CD8-positive, alpha-beta T cell (primary cell): ENCODE measurements at places on chromosomes 5 and 9.

DNA sequence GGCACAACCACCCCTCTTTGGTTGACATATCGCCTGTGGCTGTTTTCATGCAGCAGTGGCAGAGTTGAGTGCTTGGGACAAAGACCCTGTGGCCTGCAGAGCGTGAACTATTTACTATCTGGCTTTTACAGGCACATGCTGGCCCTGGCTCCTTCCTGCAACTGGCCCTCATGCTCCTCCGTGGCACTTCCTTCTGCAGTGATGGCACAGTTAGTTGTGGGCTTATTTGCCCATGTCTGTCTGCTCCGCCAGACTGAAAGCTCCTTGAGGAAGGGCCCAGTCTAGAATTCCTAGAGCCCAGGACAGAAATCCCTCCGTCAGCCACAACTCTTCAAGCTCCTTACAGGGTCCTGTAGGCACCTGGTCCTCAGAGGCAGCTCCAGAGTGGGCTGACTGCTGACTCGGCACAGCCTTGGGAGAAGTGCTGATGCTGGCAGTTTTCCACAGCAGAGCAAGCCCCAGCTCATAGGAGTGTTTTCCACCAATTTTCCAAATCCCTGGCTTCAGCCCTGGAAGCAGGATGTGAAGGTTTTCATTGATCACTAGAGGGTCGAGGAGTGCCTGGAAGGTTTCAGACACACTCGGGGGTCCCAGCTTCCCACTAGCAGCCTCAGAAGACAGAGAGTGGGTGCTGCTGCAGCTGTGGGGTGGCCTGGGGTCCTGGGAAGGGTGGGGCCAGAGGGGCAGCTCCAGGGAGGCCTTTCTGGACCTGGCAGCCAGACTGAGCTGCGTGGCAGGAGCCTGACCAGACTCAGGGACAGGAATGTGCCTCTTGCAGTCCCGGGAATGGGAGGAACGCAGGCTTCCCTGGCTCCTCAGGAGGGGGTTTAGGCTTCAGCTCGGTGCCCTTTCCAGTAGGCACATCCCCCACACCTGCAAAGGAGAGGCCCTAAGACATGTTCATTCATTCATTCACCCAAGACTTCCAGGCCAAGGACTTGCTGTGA is 56.5 kb upstream of the ANGPTL2 start:
- no peak for DNase-seq

DNA sequence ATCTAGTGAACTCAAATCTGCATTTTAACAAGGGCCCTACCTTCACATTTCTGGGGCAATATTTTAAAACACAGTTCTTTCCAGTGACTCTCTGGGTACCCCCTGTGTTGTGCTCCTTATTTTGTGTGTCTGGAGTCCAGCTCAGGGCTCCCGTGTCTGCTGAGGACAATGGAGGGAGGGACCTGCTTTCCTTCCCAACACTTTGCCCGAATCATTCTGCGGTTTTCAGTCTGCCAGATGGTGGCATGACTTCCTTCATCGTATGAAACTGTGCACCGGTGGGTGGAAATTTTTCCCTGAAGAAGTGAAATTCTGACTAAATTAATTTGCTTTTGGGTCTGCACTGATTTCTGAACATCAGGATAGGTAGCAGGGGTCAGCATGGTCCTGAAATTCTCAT is 153.6 kb upstream of the CD180 start:
- DNase-seq = no peak

GRCh38 chr5:126965061-126965475 is 65.3 kb downstream of the MARCHF3 start:
- DNase-seq = no peak

DNA sequence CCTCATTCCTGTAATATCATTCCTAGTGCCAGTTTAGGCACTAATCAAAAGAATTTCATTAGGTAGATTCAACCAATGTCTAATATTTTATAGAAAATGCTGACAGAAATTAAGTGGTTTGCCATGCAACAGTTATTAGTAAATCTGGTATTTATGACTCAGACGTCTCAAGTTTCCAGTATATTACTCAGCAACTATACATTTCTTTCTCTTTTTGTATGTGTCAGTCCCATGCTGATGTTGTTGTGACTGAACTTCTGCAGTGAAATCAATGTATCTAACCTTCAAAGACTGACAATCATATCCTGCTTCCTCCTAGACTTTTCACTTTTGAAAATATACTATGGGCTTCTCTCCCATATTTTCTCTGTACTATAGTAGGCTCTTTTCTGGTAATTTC is 822.5 kb downstream of the NR2F1-AS1 start:
- DNase-seq = no peak

DNA sequence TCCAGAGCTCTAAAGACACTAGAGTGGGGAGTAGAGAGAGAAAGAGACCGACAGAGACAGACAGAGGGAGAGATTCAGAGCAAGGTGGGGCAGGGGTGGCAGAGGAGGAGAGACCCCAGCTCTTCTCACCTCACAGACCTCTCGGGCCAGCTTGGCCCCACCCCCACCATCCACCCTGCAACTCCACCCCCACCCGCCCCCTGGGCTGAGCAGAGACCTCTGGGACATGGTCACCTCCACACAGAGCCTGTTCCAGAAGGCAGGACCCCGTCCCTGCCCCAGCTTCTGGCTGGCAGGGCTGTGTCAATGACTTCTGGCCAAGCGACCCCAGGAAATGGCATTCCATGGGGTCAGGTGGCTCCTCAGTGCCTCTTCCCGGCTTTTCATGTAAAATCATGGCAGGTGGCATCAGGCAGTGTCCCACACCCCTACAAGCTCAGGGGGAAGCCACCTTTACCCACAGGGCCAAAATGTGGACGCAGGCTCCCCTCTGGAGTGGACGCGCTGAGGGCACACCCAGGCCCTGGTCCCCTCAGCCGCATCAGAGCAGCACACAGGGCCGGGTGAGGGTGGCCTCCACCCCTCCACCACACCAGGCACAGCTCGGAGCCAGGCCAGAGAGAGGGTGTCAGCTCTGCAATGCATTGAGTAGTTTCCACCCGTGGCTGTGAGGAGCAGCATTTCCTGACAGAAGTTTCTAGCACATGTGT is 131.2 kb upstream of the LPCAT1 start:
- no peak for DNase-seq

GRCh38 chr5:37709020-37709419 is 130.8 kb downstream of the GDNF start:
- no peak for DNase-seq

DNA sequence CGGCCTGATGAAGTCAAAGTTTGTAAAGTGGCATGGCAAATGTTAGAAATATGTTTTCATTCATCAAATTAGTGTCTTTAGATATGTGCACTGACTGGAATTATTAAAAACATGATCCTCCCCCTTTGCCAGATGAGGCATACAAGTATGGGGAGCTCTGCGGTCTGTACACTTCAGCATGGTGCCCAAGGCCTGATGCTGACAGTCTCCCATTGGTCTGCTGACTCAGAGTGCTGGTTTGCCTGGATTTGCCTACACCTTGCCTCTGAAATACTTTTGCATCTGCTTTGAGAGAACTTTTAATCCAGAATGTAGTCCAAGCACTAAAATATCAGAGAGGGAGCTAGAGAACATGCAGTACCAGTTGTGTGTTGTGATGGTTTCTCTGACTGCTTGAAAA is 354.3 kb upstream of the ACTBL2 start:
- no peak for DNase-seq
